Stimulated activated CD4-positive, alpha-beta T cell treated with anti-CD3 and anti-CD28 coated beads, TNF-alpha, amount 100 ng/mL, for 4 hours (primary cell): ENCODE measurements at places on chromosomes 5 and 9.

GRCh38 chr9:113616116-113616515, 152.6 kb downstream of the RGS3 start:
- DNase-seq, result no peak

GRCh38 chr9:92300936-92301335, 7.4 kb upstream of the IARS1 start:
- no peak for DNase-seq

GRCh38 chr5:157892974-157893373, 34.0 kb upstream of the CLINT1 start:
- no peak for DNase-seq

DNA sequence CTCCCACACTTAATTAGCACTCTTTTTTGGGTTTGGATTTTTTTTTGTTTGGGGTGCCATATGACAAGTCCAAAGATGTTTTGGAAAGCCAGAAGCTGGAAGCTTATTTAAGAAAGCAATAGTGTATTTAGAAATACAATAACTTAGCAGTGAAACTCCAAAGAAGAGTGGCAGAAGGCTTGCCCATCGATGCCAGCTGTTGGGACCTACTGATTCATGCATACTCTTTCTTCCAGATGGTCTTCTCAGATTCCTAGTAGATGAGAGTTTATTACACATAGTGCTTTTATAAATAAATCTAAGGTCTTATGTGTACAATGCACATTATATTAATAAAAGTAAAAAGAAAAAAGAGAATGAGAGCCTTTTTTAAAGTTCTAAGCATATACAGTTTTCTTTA, 374.6 kb downstream of the OSTF1 start:
- DNase-seq, result no peak

- no peak for DNase-seq
Observed at GRCh38 chr9:108911820-108912219, 22.1 kb downstream of the ELP1 start.

- DNase-seq, result no peak
Observed at GRCh38 chr5:135430135-135430437, 17.1 kb downstream of the DCANP1 start.

DNA sequence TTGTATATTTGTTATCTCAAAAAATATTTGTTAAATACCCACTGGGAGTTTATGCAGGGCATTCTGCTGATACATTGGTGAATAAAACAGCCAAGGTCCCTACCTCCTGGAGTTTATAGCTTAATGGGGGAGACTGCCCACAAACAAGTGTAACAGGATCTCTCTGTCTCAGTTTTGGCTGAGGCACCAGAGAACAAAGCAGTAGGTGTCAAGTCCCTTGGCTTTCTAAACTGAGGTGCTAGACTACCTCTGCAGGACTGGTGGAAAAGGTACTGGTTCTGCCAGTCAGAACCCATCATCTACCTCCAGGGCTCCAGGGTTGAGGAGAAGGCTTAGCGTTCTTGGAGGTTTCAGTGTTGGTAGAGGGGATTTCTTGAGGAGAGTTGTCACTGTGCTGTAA, 188.4 kb upstream of the ELL2 start:
- no peak for DNase-seq

DNA sequence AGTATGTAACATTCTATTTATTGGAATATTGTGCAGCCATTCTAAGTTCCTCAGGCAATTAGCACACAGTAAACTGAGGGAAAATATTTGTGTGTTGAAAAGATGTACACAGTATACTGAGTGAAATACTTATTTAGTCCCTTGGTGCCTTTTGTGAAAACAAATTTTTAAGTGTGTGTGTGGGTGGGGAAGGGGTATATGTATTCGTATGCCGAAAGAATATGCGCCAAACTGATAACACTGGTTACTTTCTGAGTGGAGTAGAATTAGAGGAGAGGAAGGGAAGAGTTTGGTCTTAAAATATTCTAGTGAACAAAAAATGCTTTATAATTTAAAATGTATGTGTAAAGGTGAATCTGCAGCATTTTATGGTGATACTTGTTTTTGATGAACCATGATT, 3.1 kb downstream of the DCP2 start:
- no peak for DNase-seq

- DNase-seq, result no peak
Observed at GRCh38 chr9:136239135-136239982, 6.3 kb downstream of the QSOX2 start.

DNA sequence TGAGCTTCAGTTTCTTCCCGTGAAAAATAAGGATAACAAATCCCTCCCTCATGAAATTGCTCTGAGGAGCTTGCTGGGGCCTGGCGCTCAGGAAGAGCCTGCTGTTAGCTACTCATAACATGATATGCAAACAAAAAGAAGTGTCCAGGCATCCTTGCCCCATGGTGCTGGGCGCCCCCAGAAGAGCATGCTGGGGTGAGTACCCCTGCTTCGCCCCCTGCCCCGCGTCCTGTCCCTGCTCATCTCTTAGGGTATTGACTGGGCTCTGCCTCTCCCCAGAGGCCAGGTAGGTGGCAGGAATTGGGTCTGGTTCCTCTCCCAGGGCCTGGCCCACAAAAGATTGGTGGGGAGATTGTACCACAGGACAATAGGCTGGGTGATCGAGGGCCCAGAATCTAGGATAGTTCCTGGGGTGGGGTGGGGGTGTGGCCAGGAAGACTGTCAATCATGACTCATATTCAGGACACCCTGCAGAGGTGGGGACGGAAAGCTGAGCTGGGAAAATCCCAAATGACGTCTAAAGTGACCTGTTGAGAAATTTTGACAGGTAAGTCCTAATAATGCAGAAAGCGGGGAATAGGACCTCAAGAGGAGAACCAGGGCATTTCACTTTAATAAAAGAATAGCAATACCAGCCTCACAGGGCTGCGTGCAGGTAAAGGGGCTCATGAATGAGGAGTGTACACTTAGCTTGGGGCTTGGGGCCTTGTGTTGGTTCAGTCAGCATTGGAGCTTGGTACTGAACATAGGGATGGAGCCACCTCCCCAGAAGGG, 8.9 kb downstream of the PITX1 start:
- no peak for DNase-seq

GRCh38 chr5:6483880-6484382, 35.3 kb downstream of the UBE2QL1 start:
- no peak for DNase-seq

- no peak for DNase-seq
Observed at GRCh38 chr9:71147368-71147767, 25.9 kb upstream of the TRPM3 start.

DNA sequence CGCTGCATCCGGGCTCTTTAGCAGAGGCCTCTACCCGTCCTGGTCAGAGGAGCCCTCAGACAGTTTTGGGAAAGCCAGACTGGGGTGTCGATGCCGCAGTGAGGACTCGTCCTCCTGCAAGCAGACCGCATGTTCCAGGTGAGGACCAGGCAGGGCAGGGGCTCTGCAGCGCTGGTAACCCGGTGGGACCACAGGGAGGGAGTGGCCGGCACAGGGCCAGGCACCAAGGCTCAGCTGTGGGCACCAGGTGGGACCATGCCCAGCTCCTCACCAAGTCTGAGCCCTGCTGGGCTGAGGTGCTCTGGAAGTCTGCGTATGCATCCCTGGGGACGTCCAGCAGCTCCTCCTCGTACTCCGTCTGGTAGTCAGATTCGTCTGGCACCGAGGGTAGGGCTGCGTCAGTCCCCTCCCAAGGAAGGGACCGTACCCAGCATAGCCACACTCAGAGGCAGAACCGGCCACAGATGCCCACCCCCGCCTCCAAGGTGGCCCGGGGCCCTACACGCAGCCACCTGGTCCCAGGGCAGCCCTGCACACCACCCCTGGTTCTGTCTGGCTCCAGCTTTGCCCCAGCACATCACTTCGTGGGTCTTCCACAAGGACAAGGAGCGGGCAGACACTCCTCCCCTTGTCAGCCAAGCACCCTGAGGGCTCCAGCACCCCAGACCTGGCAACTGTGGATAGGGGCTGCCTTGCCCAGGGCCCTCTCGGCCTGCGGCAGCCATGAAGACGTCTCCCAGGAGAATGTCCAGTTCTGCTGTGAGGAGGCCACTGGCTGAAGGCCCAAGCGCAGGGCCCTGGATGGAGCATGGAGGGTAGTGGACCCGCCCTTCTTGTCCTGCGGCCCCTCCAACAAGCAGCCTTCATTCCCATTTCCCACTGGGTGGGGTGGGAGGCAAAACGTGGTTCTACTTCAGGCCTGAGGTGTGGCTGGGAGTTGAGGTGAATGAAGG, 1.5 kb upstream of the NSMF start:
- DNase-seq, result no peak

DNA sequence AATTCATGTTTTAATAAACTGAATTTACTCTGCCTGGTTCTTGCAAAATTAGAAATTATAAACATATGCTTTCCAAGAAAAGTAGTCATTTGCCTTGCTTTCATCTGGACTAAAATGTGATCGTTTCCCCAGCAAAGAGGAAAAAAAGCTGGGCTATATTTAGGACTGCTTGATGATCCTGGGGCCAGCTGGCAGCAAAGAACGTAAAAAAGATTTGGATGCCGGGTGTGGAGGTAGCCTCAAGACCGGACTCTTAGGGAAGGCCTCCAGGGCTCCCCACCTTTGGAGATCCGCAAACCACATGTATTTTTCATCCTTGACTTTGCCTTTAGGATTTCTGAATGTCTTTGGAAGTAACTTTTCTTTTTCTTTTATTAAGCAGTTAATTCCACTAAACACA, 156.1 kb upstream of the SEMA6A start:
- no peak for DNase-seq

- no peak for DNase-seq
Observed at GRCh38 chr5:90483206-90483605, 8.5 kb downstream of the POLR3G start.

DNA sequence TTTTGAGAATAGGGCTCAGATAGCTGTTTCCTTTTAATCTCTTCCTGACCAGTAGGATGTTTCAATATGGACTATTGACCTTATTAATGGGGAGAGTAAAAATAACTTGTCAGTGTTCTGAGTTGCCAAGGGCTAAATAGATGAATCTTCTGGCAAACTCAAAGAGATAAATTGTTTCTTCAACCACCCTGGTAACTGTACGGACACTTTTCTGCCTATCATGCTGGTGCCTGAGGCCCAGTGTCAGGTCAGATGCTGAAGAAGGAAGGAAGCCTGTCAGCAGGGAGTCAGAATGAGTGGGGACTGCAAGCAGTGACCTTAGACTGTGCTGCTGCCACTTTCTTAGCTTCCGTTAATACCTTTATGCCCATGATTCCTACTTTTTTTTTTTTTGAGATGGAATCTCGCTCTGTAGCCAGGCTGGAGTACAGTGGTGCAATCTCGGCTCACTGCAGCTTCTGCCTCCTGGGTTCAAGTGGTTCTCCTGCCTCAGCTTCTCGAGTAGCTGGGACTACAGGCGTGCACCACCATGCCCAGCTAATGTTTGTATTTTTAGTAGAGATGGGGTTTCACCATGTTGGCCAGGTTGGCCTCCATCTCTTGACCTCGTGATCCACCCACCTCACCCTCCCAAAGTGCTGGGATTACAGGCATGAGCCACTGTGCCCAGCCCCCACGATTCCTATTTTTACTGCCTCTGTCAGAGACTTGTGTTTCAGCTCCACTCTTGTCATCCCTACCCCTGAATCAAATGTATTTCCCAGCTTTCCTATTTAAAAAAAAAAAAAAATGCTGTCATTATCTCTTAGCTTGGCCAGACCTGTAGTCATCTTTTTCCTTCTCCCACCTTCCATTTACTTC, 33.7 kb downstream of the TGFBR1 start:
- no peak for DNase-seq

GRCh38 chr5:80565330-80565729, 4.8 kb downstream of the ANKRD34B start:
- no peak for DNase-seq
